ENCODE measurements at places on chromosomes 2 and 18.

- peak; percentile 45 for DNase-seq
Observed at GRCh38 chr2:39059366-39059952, 61.4 kb downstream of the SOS1 start.

- no peak for DNase-seq
Observed at GRCh38 chr2:240292035-240292574, 143.4 kb upstream of the GPC1 start.

DNA sequence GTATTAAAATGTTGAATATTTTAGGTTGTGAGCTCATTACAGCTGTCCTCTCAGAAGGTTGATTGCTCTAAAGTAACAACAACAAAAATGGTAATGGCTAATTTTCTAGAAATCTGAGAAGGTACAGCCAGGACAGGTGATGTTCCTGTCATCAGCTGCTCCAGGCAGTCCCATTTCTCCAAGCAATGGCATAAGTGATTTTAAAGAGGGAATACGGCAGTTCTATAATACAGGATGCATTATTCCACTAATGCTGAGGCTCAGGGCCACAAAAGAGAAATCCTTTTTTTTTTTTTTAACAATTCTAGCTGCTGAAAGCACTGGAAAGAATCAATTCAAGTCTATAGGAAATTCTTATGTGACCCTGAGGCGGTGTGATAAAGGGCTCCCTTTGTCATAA, 199.9 kb downstream of the PMAIP1 start:
- DNase-seq = no peak

GRCh38 chr2:240571314-240571973, 3.2 kb downstream of the RNPEPL1 start:
- no peak for DNase-seq

DNA sequence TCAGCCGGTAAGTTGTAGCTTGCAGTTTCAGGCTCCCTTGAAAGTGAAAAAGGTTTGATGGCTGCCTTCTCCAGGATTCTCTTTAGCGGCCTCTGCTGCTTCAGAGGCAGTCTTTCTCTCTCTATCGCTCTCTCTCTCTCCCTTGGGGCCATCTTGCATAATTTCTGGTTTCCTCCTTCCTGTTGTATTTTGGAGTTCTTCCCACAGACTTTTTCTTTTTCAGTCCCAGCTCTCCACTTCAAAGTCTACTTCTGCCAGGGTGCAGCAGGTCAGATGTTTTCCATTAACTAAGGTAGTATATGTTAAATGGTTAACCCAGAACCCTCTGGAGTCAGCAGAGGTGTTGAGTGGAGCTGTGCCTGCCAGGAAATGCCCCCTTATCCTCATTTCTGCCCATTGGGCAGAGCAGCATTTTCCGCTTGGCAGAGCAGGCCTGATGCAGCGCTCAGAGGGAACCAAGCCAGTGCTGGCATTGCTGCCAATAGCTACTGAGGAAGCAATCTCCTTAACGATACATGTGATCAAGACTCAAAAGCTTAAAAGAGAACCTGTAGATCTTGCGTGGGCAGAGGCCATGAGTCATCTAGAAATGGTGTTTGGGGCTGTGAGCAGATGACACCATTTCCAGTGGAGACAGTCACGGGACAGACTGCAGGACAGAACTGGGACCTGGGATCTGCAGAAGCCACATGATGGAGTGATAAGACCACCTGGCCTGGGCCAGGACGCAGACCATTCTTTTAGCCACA, 20.8 kb downstream of the DBI start:
- peak; percentile 59 for DNase-seq

- DNase-seq = no peak
Observed at GRCh38 chr2:17149945-17150344, 368.3 kb downstream of the RAD51AP2 start.

DNA sequence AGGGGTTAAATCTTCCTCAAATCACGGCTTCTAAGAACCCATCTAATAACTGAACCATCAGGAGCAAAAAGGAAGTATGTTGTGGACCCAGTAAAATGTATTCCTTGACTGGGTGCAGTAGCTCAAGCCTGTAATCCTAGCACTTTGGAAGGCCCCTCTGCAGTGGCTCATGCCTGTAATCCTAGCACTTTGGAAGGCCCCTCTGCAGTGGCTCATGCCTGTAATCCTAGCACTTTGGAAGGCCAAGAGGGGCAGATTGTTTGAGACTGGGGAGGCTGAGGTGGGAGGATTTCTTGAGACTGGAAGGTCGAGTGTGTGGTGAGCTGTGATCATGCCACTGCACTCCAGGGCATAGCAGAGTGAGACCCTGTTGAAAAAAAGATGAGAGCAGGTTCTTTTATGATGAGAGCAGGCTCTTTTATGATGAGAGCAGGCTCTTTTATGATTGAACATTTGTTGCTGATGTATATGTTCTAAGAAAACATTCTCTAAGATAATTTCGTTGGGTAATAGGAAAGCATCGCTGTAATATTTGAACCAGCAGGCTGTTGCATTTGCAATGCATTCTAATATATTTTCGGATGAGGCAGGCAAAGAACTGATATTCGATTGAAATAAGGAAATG, 3.5 kb upstream of the PARD6G start:
- DNase-seq = no peak

DNA sequence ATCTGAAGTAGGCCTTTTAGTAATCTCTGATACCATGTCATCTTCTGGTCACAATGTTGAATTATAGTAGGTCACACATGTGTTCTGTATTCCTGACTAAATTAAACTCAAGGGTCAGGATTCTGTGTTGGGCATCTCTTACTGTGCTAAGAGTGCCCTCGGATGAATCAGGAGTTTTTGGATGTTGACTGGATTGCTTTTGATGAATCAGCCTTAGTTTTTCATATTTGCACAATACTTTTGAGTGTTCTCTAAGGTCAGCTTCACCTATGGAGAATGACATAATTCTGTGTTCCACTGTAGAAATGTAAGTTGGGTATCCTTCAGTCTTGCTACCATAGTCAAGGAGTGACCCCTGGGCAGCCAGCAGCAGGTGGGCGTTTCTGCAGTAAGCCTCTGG, 190.1 kb downstream of the PTPRM start:
- DNase-seq = no peak

GRCh38 chr2:144822966-144823365, 303.0 kb upstream of the ZEB2 start:
- no peak for DNase-seq

Data from DMS79 treated with DMSO at 0.1 percent for 48 hours (cell line).